ENCODE measurements at places on chromosomes 3 and 15.

- no peak for DNase-seq
Measured at GRCh38 chr15:35928847-35929246, 382.9 kb upstream of the DPH6 start.

- DNase-seq = no peak
Measured at GRCh38 chr15:35725353-35725752, 179.4 kb upstream of the DPH6 start.

GRCh38 chr3:138974462-138974861 is 27.4 kb downstream of the FOXL2NB start:
- DNase-seq = no peak

- no peak for DNase-seq
Measured at GRCh38 chr3:39671116-39671515, 138.3 kb upstream of the MYRIP start.

GRCh38 chr3:54514416-54514815 is 392.1 kb downstream of the CACNA2D3 start:
- DNase-seq = no peak

DNA sequence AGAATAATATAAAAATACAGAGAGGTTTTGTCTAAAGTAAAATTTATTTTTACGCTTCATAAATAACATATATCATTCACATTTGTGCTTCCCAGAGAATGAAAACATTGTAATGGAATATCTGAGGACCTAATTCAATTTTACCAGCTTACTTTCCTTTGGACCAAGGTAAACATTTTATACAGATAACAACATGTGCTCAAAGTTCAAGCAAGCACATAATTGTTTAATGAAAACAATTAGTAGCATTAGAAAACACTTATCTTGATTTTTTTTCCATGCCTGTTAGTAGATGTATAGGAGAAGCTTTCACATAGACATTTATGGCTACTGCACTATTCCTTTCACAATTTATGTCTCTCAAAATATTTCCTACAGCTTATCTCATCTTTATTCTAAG is 400.0 kb downstream of the ZIC1 start:
- DNase-seq = no peak

DNA sequence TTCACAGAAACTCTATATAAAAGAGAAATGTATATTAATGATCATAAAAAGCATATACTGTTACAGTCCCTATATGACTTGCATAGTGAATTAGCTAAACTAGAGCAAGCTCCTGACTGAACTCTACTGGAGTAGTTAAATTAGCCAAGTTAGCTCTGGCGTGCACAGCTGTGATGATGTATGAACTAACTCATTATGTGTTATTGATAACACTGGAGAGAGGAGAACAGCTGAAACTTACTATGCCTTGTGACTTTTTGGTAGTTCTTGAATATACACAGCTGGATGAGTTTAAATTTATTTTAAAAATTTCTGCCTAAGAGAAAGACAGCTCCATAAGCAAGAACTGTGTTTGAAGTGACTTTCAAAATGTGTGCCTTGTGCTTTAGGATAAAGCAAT is 8.1 kb downstream of the TIPARP start:
- no peak for DNase-seq

DNA sequence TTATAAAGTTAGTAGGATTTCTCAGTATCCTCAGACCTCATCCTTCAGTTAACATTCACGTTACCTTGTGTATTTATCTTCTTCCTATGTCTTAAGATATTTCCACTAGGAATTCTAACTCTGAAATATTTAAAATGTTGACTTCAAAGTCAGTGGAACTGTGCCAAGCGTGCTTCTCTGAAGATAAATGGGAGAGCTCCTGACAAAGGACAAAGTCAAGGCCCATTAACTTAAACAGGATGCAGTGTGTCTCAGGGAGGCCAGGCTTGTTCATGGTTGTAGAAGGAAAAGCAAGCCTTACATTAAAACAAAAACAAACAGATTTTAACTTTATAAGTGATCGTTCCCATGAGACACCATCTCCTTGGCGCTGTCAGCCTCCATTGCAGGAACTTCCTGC is 41.5 kb downstream of the ABHD17C start:
- DNase-seq = no peak

GRCh38 chr3:57989646-57990045 is 18.6 kb upstream of the FLNB start:
- no peak for DNase-seq

DNA sequence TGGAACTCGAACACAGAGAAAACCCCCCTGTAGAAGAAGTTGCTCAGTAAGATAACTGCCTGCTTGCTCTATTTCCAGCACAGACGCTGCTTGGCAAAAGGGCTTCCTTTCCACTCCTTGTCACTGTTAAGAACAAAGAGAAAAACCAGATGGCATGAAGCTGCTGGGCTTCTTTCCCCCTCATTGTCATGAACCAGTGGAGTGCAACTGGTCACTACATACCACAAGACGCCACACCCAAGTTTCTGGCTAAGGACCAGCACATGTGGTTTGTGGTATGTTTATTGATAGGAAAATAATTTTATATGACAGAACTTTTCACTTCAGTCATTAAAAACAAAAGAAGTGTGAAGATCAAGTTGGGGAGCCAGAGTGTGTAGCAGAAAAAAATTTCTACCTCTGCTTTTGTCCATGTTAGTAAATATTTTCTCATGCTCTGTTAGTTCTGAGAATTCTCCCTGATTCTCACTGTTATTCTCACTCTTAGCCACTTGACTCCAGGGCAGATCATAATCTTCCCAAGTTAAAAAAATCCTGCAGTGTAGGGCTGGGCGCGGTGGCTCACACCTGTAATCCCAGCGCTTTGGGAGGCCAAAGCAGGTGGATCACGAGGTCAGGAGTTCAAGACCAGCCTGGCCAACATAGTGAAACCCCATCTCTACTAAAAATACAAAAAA is 37.9 kb downstream of the CLK3 start:
- DNase-seq = no peak

- DNase-seq = no peak
Measured at GRCh38 chr3:156010829-156011228, 109.5 kb upstream of the KCNAB1 start.

- no peak for DNase-seq
Measured at GRCh38 chr3:52820736-52821135, 9.7 kb downstream of the ITIH4 start.

- DNase-seq = no peak
Measured at GRCh38 chr3:128416578-128417211, 50.0 kb downstream of the DNAJB8 start.

- DNase-seq = no peak
Measured at GRCh38 chr15:39183164-39183881, 397.6 kb upstream of the THBS1 start.

DNA sequence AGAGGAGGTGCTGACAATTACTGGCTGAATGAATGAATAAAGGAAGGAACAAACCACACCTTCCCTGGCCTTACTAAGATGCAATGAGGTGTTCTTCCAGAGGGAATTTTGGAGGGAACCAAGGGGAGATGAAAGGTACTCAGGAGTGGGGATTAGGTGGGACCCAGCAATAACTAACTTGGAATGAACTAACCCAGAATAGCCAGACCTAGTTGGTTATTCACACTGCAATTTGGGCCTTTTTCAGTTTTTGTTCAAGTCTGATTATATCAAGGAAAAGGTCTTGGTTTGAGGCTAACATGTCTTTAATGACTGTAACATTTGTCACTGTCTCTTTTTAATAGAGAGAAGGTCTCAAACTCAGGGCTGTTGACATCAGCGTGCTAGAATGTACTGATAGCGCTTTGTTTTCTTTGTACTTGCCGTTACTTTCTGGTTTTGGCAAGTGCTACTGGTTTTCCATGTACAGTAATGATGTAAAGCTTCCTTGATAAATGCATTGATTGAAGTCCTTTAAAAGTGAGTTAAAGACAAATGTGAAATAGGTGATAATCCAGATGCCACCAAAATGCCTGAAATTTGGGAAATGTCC is 3.2 kb upstream of the PLXND1 start:
- DNase-seq = no peak

- DNase-seq = no peak
Measured at GRCh38 chr15:31361764-31362515, 35.3 kb downstream of the KLF13 start.

DNA sequence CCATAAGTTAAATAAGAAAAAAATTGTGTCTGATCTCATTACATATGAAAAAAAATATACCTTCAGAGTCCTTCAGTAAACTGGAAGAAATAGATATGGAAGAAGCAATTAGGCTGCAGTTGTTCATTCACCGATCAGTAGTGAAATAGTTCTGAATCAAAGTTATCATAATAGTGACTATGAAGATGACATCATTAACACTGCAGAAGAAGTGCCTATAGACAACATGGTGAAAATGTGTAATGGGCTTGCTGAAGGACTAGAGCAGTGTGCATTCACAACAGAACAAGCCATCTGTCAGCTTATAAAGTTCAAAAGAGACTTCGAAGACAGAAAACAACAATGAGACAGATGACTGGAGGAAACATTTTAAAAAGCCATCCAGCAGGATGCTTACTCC is 144.5 kb downstream of the NAALADL2 start:
- no peak for DNase-seq

- DNase-seq = no peak
Measured at GRCh38 chr15:83327041-83327440, 42.6 kb upstream of the BNC1 start.

- no peak for DNase-seq
Measured at GRCh38 chr3:61015859-61016258, 235.4 kb downstream of the FHIT start.

- DNase-seq = no peak
Measured at GRCh38 chr3:191333298-191333880, 3.1 kb upstream of the UTS2B start.

DNA sequence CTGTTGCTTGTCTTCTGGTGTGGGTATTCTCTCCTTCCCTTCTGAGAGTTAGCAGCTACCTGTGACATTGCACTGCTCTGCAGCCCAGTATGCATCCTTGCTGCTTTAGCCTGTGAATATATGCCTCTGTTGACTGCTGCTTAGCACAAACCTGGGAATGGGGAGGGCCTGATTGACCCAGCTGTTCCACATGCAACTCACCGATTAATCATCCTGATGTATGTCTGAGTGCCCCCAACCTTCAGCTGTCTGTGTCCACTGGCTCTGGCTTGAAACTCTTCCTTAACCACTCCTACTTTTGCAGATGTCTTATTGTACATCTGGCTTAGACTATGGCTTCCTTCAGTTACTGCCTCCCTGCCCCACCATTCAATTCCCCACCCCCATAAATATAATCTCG is 119.1 kb downstream of the RASA2 start:
- DNase-seq = no peak

DNA sequence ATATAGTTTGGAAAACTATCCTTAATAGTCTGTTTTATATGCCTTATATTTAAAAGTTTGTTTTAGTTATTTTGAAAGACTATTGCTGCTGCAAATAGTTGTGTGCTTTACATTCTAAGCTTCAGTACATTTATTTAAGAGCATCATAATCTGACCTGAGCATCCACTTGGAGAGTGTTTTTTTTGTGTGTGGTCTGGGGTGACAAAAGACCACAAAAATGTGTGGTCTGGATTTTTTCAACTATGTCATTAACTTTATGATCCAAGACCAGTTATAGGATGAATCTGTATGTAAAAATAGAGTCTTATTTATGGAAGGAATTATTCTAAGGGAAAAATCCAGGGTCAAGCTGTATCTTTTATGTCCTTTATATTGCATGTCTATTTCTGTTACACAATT is 77.4 kb downstream of the SLTM start:
- no peak for DNase-seq

DNA sequence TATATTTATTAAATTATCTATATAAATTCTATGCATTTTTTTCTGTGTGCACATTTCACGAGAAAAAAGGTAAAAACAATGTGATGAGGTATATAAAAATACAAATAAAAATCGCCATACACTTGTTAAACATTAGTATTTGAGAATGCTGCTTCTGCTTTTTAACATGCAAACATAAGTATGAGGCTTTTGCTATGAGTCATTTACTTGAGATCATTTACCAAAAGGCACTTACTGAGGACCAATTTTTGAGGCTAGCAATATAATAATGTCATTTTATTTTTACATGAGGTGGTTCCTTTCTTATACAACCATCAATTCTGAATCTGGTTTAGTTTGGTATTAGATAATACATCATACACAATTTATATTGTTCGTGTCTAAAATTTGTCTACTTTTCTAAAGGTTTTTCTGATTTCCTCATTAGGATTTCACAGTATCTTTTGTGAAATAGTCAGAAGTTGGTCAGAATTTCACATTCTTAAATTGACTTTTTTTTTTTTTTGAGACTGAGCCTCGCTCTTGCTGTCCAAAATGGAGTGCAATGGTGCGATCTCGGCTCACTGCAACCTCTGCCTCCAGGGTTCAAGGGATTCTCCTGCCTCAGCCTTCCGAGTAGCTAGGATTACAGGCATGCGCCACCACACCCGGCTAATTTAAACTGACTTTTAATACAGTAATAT is 25.6 kb downstream of the DCUN1D1 start:
- no peak for DNase-seq

- no peak for DNase-seq
Measured at GRCh38 chr15:40263024-40263754, 19.7 kb downstream of the ANKRD63 start.

GRCh38 chr3:123075359-123075758 is 8.5 kb downstream of the PDIA5 start:
- no peak for DNase-seq

GRCh38 chr3:55567615-55568014 is 80.5 kb upstream of the WNT5A start:
- no peak for DNase-seq

DNA sequence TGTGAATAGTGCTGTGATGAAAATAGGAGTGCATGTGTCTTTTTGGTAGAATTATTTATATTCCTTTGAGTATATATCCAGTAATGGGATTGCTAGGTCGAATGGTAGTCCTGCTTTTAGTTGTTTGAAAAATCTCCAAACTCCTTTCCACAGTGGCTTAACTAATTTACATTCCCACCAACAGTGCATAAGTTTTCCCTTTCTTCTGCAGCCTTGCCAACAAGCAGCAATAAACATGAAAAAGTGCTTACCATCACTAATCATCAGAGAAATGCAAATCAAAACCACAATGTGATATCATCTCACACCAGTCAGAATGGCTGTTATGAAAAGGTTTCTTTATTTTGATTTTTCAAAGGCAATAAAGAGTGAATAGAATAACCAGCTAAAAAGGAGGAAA is 1105.9 kb downstream of the NAALADL2 start:
- no peak for DNase-seq

DNA sequence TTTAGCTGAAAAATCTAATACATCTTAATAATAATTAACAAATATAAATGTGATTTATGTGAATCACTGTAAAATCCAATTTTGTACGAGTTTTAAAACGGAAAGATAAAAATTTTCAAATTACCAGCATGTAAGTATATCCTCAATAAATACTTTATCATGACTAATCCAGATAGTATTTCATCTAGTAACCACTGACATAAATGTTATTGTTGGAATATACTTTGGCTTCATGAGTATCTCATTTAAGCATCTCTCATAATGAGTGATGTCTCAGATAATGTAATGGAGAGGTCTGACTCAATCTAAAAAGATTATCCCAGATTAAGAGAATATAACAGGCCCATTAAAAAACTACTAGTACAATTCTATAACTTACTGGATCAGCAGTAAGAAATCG is 216.3 kb downstream of the STAG1 start:
- DNase-seq = no peak

GRCh38 chr15:93209690-93210445 is 120.9 kb upstream of the RGMA start:
- DNase-seq = no peak

Measured in tibial nerve (tissue), 4 donors.